ENCODE measurements at places on chromosomes 6 and 20.

DNA sequence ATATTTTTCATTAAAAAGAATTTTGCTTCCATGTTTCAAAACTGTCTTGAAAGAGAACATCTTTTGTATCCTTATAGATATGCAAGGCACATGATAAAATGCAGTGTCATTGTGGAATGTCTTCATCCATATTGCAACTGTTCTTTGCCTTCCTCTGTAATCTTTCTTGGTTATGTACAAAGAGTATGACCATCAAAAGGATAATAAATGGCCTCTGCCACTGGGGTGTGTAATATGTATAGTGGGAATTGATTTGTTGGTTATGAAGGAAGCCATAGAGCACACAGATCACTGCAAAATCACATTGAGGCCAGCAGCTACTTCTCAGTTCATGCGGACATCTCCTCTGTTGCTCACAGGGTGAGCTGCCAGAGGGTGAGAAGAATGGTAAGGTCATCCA, 703.5 kb downstream of the TFAP2A start:
- DNase-seq: no peak

DNA sequence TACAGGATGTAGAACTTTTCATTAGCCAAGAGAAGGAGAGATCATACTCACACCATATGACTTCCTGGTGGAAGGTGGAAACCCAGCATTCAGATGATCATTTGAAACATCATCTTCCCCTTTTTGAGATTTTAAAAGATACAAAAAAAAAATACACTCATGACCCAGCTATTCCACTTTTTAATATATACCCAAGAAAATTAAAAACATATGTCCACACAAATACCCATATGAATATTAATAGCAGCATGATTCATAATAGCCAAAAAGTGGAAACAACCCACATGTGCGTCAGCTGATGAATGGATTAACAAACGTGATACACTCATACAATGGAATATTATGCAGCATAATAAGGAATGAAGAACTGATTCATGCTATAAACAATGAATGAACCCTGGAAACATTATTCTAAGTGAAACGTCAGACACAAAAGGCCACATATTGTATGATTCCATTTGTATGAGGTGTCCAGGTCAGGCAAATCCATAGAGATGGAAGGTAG, 130.0 kb upstream of the SGK1 start:
- DNase-seq: no peak

DNA sequence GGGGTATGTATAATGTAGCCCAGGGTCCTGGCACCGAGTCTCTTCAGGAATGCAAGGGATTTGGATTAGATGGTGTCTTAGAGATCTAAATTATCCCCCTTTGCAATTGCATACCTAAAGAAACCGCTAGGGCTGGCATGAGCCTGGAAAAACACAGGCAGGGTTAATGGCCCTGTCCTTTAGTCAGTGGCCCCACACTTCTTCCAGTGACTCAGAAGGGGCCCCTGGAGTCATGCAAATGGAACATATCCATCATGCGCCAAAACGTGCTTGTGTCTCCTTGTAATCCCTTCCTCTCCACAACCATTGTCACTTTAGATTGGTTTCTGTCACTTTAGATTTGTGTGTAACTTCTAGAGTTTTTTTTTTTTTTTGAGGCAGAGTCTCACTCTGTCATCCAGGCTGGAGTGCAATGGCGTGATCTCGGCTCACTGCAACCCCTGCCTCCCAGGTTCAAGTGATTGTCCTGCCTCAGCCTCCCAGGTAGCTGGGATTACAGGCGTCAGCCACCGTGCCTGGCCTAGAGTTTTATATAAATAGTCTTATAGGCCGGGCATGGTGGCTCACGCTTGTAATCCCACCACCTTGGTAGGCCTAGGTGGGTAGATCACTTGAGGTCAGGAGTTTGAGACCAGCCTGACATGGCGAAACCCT, 8.7 kb upstream of the MYBL2 start:
- DNase-seq: no peak

DNA sequence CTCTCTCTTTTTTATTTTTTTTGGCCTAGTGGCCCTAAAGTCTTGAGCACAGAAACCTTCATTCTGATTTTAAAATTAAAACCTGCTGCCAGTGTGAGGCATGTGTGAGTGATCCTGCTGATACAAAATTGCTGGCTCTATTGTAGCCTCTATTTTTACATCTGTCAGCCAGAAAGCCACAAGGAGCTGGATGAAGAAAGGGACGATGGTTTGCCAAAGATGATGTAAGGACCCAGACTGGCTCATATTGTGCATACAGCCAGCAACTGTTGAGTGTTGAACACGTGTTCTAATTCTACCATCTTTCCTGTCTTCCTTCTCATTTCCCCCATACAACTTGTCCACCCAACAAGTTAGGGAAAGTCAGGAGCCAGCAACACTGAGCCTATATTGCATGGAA, 40.8 kb upstream of the ATXN1 start:
- DNase-seq: no peak

GRCh38 chr6:9138936-9139335, 703.6 kb upstream of the SLC35B3 start:
- DNase-seq: no peak

GRCh38 chr6:147972448-147972847, 370.2 kb upstream of the SASH1 start:
- DNase-seq: no peak

- no peak for DNase-seq
Observed at GRCh38 chr6:150224820-150225219, 82.0 kb downstream of the PPP1R14C start.

GRCh38 chr6:15663130-15663871, 473 bp upstream of the DTNBP1 start:
- no peak for DNase-seq

- DNase-seq: no peak
Observed at GRCh38 chr6:96823743-96824142, 13.5 kb downstream of the GPR63 start.

- no peak for DNase-seq
Observed at GRCh38 chr6:7954477-7955200, 44.1 kb upstream of the TXNDC5 start.

DNA sequence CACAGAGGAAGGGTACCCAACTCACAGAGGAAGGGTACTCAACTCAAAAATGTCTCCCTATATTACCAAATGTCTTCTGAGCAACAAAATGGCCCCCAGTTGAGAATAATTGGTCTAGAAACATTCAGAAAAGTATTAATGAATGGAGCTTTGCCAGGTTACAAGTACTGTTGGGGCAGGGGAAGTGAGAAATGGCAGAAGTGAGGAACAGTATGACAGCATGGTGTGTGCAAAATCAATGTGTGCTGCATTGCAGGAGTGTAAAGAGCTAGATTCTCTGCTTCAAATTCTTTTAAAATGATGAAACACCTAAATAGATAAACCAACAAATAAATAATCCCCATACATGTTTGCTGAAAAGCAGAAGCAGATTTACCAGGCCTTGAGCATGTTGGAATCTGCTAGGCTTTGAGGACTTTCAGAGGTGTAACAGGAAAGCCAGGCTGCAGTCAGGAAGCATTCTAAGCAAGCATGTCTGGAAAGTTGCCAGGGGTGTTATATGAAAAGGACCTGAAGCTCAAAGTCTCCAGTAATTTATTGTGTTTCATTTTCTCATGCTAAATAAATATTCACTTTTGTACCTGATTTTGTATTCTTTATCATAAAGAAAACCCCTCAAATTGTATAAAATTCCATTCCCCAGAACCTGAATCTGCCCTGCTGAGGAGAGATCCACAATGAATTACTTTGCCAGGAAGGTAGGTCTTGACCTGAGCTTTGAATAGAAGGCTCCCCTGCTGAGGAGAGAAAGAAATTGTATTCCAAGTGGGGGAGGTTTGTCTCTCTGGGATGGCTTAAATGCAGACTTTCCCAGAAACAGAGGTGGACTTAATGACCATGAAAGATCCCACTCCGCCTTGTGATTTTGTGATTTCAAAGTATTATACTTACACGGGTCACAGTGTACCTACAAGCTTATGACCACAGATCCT, 265.0 kb upstream of the MARCKS start:
- DNase-seq: peak; percentile 31

DNA sequence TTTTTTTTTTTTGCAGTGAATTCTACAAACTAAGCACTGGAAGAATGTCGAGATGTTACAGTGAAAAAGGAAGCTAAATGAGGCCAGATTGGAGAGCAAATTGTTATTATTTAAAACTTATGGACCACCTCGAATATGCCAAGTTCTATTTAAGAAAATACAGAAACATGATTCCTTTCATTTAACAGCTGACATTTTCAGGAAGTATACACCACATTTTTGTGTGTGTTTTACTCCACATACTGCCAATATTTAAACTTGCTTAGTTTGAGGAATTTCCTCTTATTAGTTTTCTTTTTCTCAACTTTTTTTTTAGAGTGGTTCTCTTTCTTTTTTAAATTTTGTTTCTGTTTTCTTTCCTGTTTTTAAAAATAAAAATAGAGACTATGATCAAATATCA, 37.0 kb upstream of the GCLC start:
- DNase-seq: no peak

DNA sequence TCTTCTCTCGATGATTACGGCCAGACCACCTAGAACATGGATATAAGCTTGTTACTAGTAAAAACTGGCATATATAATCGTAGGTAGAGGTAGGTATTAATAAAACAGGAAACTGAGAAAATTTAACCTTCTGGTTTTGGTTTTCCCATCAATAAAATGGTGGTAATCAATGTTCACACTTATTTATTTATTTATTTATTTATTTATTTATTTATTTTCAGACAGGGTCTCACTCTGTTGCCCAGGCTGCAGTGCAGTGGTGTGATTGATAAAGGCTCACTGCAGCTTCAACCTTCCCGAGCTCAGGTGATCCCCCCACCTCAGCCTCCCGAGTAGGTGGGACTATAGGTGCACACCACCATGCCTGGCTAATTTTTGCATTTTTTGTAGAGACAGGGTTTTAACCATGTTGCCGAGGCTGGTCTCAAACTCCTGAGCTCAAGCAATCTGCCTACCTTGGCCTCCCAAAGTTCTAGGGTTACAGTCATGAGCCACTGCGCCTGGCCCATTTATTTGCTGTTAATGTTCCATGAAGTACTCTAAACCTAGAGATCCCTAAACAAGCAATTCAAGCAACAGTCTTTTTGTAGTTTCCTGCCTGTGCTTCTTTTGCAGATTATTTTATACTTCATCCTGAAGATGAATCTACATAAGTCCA, 11.5 kb downstream of the TOMM6 start:
- no peak for DNase-seq

GRCh38 chr6:26394289-26394688, 7.8 kb upstream of the BTN3A1 start:
- no peak for DNase-seq

DNA sequence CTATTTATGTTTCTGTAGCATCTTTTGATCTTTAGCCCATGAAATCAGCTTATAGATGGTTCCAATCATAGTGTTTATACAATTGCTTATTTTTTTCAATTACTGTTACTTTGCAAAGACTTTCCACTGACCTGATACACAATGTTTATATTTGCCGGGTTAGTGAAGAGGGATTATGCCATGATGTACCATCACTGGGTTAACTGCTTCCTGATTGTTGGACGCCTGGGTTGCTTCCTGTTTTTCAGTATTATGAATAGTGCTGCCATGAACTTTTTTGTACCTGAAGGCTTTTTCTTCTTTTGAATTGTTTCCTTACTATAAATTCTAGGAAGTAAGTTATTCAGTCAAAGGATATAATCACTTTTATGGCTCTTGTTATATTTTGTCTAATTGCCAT, 6.9 kb downstream of the MANBAL start:
- DNase-seq: no peak

- DNase-seq: no peak
Observed at GRCh38 chr6:146587459-146587858, 11.3 kb upstream of the ADGB start.

DNA sequence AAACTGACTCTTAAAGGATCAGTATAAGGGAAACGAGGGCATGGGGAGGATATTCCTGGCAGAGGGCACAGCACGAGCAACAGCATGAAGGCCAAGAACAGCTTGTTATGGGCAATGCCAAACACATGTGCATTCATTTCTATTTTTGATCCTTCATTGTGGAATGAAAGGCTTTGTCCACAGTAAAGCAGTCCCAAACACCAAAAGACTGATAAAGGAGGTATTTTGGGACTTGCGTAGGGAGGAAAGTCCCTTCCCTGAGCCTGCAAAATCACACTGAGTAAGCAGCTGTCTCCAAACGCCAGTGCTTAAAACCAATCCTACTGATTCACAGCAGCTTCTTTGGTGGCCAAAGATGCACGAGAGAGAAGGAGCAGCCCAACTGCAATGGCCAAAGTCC, 138.2 kb downstream of the UNC5CL start:
- no peak for DNase-seq

GRCh38 chr20:47198254-47198671, 158.2 kb downstream of the ZMYND8 start:
- DNase-seq: no peak

DNA sequence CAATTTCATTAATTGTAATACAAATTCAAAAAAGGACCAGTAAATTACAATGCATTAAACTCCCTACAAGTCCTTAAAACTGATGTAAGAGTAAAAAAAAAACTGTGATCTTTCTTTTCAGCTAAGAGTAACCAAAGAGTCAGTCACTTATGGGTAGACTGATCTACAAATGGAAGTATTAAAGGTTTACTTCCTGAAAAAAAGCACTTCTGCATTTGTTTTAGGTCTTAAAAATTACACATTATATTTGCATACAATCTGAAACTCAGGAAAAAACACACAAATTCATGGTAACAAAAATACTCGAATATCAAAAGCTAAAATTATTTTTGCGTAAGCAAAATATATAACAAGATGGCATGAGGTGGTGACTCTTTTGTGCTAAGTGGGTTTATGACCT, 23.5 kb downstream of the USP49 start:
- no peak for DNase-seq

GRCh38 chr20:45780159-45780558, 11.5 kb downstream of the WFDC3 start:
- DNase-seq: no peak

DNA sequence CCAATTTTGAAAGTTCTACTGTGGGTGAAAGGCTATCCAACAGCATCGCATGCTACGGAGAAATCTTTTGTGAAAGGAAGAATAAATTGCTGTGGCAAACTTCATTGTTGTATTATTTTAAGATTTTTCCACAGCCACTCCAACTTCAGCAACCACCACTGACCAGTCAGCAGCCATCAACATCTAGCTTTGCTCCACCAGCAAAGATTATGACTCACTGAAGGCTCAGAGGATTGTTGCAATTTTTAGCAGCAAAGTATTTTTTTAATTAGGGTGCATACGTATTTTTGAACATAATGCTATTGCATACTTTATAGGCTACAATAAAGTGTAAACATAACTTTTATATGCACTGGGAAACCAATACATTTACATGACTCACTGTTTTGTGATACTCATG, 493.5 kb downstream of the TFAP2A start:
- no peak for DNase-seq

DNA sequence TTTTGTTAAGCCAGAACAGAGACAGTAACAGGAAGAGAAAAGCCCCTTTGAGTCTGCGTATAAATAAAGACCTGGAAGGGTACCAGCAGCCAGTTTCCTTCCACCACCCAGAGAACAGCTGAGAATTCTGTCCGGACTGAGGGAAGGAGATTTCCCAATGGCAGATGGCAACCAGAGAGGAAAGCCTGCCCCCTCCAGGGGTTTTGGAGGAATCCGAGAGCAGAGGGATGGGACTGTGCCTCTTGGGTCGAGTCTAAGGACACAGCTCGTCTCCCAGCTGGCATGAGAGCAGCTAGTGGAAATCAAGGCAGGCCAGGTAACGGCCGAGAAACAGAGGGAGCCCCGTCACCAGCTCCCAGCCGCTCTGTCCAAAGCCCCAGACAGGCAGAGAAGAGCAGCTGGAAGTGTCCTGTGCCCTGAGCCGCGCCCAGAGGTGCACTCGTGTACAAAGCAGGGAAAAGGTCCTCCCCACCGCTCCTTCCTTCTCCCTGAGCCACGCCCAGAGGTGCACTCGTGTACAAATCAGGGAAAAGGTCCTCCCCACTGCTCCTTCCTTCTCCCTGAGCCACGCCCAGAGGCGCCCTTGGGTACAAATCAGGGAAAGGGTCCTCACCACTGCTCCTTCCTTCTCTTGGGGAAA, 134.0 kb upstream of the SNX9 start:
- no peak for DNase-seq
